ENCODE measurements at places on chromosomes 5 and 9.

DNA sequence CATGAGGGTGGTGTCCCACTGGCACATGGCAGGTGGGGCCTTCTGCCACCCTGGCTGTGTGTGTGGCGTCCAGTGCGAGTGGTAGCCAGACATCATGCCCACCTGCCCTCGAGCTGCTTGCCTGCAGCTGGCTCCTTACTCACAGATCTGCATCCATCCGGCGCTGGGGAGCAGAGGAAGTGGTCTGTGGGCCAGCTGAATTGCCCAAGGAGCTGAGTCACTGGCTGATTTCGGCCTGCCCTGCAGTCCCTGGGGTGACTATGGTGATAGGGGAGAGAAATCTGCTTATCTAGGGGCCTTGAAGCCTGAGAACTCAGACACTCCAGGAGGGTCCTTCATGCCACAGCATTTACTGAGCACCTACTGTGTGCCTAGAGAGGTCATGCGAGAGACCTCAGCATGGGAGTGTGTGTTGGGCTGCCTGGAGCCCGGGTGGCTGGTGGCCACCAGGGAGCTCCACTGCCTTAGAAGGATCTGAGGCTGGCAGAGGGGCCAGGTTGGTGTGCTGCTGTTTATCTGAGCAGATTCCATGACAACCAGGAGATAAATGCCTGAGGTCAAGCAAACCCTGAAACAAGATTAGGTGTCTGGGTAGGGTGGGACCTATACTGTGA lies 57.1 kb downstream of the SLC22A5 start:
- DNase-seq, result peak; percentile 92

DNA sequence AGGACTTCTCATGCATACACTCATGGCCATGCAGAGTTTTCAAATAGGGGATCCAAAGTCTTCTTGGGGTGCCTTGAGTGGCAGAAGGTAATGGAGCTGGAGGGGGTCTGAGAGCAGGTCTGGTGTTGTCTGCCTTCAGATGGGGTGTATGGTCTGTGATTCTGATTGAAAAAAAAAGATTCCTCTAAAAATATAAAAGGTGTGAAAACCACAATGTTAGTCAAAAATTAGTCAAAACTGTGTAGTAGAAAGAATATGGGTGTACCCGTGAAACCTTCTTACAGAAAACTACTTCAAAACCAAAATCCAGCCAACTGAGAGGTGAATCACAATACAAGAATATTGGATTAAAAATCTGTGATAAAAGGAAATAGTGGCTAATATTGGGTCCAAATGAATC lies 20.1 kb downstream of the DOCK2 start:
- no peak for DNase-seq

- no peak for DNase-seq
Measured at GRCh38 chr5:135221696-135222095, 177.3 kb downstream of the MACROH2A1 start.

DNA sequence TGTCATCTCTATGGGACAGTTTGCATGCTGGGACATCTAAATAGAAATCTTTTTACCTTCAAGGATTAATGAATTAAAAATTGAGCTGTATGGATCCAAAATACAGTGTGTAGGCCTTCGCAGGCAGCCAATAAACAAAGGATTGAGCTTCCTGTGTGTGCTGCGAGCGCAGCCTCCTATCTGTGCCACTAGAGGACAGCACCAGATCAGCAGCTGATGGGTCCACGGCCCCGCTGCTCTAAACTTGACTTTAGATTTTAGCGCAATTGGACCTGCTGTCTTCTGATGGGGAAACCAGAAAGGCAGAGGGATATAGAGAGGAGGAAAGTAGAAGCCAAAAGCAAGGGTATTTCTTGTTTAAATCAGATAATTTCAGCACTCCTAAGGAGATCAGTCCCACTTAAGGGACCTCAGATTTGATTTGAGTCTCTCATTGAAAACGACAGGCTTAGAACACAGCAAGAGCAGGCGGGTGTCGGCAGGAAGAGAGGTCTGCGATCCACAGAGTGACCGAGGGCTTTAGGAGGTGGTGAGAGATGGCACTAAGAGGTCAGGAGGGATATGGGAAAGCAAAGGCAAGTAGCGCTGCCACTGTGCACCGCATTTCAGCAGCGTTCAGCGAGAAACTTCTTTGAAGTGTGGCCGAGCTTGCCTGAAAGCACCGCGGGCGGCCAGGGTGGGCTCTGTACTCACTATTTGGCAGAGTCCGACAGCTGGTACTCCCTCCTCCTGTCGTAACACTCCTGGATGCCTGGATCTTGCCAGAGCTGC lies 214.3 kb downstream of the GNA14 start:
- DNase-seq, result peak; percentile 91

- no peak for DNase-seq
Measured at GRCh38 chr9:32345243-32345642, 39.2 kb upstream of the ACO1 start.

DNA sequence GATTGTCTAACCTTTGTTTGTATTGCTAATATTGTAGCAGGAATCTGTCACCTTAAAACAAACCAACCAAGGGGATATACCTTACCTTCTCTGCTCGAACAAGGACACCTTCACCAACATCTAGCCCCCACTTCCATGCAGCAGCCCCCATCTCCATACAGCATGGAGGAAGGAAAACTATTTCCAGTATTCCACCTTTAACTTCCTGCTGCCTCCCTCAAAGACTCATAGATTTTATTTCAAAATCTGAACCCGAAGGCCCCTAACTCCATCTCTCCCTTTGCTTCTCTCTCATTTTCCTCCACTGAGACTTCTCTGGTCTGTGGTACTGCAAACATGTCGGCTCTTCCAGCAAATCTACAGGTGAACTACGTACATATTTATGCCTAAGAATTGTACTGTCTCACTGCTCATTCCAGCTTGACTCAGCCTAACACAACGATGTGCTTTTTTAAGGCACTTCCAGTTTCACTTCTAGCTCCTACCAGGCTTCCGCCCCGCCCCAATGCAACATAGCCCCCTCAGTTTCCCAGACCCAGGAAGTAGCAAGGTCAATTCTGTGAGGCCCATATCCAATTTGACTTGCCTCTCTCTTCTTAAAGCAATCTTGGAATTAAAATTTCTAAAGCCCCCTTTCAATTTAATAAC lies 70.7 kb upstream of the RNF38 start:
- DNase-seq, result peak; percentile 86

- peak; percentile 87 for DNase-seq
Measured at GRCh38 chr5:52837591-52838001, 49.9 kb downstream of the ITGA1 start.

- no peak for DNase-seq
Measured at GRCh38 chr9:96027251-96028131, 152.0 kb downstream of the ERCC6L2 start.

DNA sequence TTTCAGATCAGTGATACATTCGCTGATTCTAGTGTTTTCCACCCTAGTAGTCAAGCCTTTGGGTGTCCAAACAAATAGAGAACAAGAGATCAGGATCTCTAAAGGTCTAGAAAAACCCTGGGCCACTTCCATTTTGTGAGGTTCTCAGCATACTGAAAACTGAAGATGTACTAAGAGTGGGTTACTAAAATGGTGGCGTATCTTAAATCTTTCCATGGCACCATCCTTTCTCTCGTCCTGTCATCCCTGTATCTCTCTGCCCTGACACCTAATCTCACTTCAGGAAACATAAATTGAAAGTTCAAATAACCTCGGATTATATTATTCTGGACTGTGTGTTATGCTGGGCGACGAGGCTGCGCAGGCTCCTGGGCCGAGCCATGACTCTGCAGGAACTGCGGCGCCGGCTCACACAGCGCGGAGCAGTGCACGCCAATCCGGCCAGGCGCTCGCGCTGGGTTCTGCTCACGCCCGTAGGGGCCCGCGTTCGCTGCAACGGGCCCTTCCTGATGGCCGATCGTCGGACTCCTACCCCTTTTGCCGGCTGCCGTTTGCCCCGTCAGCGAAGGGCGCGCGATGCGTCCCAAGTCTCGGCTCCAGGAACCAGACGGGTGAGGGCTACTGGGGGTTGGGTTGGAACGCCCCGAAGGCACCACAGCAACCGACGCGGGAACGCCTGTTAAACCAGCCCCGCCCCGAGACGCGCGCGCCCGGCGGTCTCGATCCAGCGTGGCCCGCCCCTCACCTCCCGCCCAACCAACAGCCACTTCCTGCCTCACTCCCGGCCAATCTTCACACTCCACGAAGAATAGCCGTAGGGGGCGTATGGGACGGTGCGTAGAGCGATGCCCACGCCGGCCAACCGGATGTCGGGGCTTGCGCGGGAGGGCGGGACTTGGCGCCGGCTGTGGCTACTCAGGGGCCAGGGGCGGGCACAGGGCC lies 503 bp upstream of the CANX start:
- DNase-seq, result peak; percentile 100

DNA sequence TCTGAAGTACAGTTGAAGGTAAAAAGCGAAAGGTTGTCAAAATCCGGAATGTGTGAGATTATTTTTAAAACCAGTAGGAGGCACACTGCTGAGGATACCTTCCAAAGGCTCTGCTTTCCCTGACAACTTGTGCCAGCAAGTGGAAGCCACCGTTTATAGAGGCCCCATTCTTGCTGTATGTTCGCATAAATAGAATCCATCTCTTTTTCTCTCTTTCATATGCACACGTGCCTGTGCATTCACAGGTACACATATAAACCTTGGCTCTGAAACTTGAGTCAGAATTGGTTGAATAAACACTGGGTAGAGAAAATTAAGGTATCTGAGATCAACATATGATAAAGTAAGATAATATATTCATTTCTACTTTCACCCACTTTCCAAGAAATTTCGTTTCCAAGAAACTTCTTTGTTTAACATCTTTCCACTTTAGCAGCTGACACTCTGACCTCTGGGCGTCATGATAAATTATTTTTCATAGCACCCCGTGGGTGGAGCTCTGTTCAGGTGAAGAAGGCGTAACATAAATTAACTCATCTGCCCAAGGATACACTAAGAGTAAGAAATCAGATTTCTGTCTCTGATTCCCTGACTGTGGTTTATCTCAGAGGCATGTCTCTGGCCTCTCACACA lies 63.7 kb upstream of the RICTOR start:
- DNase-seq, result peak; percentile 12

- no peak for DNase-seq
Measured at GRCh38 chr9:70902171-70902570, 219.2 kb downstream of the TRPM3 start.

GRCh38 chr9:124780757-124781151 lies 3.8 kb downstream of the OLFML2A start:
- no peak for DNase-seq

GRCh38 chr9:134661299-134661698 lies 19.7 kb downstream of the COL5A1 start:
- DNase-seq, result no peak
